ENCODE measurements at places on chromosomes 4 and X. TPM values are rescaled to one million over a fixed set of nuclear protein-coding genes. Genes with fewer than 3 reads are reported as not detected.

INTS12 gene
- 25.3 TPM for total RNA-seq

SHROOM2 gene
- 2.8 TPM for total RNA-seq

UNC5C gene
- total RNA-seq = 2.2 TPM

CTAG2 gene
- total RNA-seq = not detected

FHIP1A gene
- total RNA-seq = 11.6 TPM

USP9X gene
- 114 TPM for total RNA-seq

SOX3 gene
- total RNA-seq = not detected

HSFX3 gene
- not detected for total RNA-seq

DOK7 gene
- 5.7 TPM for total RNA-seq

C4orf54 gene
- not detected for total RNA-seq

PABPC1L2A gene
- not detected for total RNA-seq

DIAPH2 gene
- 15.1 TPM for total RNA-seq

PCYT1B gene
- total RNA-seq = not detected

DMRTC1 gene
- total RNA-seq = not detected

ARX gene
- total RNA-seq = not detected

NAT8L gene
- 0.27 TPM for total RNA-seq

SPACA5 gene
- not detected for total RNA-seq

NAP1L3 gene
- 0.83 TPM for total RNA-seq

PCSK1N gene
- 19.0 TPM for total RNA-seq

C1QTNF7 gene
- total RNA-seq = 1.2 TPM

DGKK gene
- not detected for total RNA-seq

OSTC gene
- 32.2 TPM for total RNA-seq

DMP1 gene
- total RNA-seq = not detected

GLRB gene
- total RNA-seq = not detected

FAM236B gene
- not detected for total RNA-seq

INTS6L gene
- total RNA-seq = 11.7 TPM

SPANXA2 gene
- not detected for total RNA-seq

Data from Peyer's patch (tissue), 4 donors.